ENCODE measurements at places on chromosomes 12 and 14.

DNA sequence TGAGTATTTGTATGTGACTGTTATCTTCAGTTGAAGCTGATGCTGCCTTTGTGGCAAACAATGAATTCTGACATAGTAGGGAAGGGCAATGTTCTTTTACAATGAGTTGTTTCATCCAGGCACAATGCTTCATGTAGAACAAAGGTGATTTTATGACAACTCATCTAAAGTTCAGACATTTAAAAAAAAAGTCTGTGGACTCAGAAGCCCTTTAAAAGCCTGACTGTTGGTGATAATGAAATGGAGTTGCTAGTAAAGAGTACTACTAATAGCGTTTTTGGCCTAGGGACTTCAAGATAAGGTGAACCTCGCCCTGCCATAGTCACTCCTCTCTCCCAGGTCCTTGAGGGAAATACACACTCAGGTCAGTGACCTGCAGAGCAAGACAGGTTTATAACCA, 105.1 kb downstream of the AKAP6 start:
- DNase-seq, result no peak

GRCh38 chr14:87067061-87067460, 925.9 kb downstream of the GALC start:
- no peak for DNase-seq

DNA sequence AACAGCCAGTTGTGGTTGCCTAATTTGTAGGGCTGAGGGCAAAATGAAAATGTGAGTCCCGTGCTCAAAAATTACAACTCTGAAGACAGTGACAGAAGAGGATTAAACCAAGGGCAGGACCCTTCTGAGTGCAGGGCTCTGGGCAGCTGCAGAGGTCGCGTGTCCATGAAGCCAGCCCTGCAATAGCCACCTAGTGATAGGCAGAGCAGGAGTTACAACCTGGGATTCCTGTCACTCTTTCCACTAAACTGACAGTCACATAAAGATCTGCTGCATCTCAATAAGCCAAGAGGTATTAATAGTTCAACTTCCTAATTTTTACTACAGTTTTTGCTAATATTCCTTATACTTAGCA, 94.1 kb downstream of the SLC2A13 start:
- no peak for DNase-seq

DNA sequence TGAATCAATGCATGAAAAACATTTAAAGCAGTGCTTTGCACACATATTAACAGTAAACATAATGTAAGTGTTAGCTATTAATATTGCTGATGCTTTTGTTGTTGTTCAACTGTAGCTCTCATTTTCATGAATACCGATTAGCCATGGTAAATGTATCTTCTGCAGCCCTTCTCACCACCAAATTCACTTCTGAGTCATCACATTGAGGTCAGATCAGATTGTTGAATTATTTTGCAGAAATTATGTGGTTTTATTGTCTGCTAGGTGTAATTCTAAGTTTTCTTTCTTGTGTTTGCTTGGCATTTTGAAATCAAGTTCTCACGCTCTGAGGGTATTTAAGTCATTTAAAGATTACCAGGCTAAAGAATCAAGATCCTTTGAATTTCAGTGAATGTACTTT, 74.6 kb downstream of the AKAP6 start:
- DNase-seq, result no peak

GRCh38 chr14:38561657-38562056, 305.8 kb upstream of the CLEC14A start:
- no peak for DNase-seq
